ENCODE measurements at places on chromosomes 4 and X. TPM values are rescaled to one million over a fixed set of nuclear protein-coding genes. Genes with fewer than 3 reads are reported as not detected.
A peak's percentile ranks its signal among the peaks of the same experiment; 100 is the strongest.

The AADAT gene
- total RNA-seq = not detected

The NOCT gene
- 9.3 TPM for total RNA-seq

The F9 gene
- not detected for total RNA-seq

The LPAR4 gene
- total RNA-seq = not detected

The EXOC1L gene
- not detected for total RNA-seq

GRCh38 chr4:80162418-80162817 lies 34.9 kb upstream of the PRDM8 start:
- no peak for DNase-seq

DNA sequence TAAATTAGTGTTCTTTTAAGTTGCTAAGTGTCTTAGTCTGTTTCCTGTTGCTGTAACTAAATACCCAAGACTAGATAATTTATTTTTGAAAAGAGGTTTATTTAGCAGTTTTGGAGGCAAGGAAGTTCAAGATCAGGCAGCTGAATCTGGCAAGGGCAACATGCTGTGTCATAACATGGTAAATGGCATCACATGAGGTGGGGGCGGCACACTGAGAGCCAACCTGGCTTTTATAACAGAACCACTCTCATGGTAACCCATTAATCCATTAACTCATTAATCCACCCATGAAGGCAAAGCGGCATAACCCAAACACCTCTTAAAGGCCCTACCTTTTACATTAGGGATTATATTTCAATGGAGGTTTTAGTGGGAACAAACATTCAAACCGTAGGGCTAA lies 182.2 kb upstream of the GATB start:
- no peak for DNase-seq

GRCh38 chr4:174358829-174359228 lies 75.1 kb downstream of the CEP44 start:
- peak; percentile 16 for DNase-seq

DNA sequence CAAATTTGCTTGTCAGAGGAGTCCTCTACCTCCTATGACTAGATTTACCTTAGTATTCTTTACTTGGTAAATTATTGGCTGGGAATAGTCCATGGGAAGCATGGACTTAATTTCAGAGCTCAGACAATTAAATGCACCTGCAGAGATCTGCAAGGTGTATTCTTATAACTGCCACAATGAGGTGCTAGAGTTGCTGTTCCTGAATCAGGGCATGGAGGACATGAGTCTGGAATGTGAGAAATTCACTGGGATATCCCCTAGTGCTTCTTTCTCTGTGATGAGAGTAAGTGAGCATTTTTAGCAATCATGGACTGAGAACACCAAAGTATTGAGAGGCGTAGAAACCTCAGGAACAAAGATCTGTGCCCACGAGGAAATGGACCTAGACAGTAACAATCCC lies 32.9 kb upstream of the GRID2 start:
- no peak for DNase-seq

DNA sequence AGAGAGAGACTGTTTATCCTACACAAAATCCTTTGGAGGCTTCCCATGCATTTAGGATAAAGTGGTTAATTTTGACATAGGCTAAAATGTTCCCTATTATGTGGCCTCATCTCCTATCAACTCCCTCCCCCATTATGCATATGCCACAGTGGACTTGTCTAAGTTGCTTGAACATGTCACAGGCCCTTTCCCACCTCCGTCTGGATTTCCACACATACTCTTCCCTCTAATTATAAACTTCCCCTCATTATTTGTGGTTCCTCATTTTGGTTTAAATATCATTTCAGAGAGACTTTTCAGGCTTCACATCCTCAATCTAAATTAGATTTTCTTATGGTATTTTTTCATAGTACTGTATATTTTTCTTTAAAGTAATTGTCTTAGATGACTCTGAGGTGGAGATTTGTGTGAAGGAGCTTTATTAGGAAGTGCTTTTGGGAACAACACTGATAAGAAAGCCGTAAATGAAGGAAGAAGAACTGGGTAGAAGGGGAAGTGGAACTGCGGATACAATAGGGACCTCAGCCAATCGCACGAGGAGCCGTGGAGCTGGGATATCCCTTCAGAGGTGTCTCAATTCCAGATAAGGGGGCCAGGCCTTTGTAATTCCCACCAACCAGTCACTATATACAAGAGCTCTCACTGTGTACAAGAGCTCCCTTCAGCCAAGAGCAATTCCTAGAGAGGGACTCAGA lies 7.9 kb downstream of the C4orf17 start:
- DNase-seq = no peak

GRCh38 chrX:12332786-12333347 lies 194.6 kb downstream of the FRMPD4 start:
- DNase-seq = no peak

DNA sequence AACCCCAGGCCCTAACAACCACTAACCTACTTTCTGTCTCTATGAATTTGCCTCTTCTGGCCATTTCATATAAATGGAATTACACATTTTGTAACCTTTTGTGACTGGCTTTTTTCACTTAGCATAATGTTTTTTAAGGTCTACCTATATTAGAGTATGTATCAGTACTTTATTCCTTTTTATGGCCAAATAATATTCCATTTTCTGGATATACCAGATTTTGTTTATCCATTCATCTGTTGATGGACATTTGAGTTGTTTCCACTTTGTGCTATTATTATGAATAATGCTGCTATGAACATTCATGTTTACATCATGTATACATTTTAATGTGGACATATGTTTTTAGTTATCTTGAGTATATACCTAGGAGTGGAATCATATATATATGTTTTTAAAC lies 35.5 kb downstream of the REPS2 start:
- DNase-seq = no peak

- no peak for DNase-seq
These were observed 13.2 kb downstream of the FGA start for GRCh38 chr4:154577324-154577723.
